ENCODE measurements at places on chromosomes 1 and 21.

- no peak for DNase-seq
These were observed 18.1 kb upstream of the TMEM9 start for GRCh38 chr1:201172326-201172725.

DNA sequence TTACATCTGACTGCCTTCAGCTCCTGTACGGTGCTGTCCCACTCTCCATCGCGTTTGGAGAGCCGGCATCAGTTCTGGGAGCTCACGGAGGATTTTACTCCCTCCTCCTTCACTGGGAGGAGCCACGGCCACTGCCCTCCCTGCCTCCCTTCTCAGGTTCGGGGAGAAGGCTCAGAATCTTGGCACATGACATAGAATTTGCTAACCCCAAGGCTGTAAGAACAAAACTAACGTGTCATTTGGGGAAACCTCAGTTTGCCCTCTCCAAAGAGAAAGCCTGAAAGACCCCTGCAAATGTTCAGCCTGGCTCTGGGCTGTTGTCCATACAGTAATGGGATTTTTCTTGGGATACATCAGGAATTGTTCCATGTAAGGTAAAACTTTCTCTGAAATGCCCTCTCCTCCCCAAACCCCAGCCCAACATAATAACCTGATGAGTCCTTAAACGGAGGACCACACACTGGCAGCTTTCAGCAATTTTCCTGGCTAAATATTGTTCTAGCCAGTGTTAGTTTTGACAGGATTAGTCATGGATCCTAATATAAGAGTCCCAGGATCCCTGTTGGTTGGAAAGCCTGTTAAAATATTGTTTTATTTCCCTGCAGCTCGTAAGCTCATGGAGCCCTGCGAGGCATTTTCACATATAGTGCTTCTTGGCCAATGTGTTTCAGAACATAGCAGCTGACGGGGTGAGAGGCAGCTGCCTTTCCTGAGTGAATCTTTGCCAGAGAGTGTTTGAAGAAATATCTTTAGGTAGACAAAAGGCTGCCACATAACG, 98.8 kb downstream of the RHOU start:
- DNase-seq, result no peak

GRCh38 chr1:115112496-115113375, 23.4 kb upstream of the TSPAN2 start:
- DNase-seq, result no peak

DNA sequence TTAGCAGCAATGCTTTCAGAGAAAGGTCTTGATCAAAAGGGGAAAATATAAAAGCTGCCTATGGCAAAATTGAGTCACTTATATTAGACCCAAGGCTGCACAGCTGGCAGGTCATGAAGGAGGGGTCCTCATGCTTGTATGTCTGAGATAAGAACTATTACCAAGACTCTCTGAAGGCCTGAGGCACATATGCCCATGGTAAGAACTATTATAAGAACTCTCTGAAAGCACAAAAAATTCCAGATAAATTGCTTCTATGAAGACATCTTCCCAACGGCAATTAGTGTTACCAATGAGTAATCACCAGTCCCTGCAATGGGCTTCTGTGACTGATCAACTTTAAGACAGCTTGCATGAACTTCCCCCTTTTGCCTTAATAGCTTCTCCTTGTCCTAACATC, 42.8 kb upstream of the LRIF1 start:
- no peak for DNase-seq

DNA sequence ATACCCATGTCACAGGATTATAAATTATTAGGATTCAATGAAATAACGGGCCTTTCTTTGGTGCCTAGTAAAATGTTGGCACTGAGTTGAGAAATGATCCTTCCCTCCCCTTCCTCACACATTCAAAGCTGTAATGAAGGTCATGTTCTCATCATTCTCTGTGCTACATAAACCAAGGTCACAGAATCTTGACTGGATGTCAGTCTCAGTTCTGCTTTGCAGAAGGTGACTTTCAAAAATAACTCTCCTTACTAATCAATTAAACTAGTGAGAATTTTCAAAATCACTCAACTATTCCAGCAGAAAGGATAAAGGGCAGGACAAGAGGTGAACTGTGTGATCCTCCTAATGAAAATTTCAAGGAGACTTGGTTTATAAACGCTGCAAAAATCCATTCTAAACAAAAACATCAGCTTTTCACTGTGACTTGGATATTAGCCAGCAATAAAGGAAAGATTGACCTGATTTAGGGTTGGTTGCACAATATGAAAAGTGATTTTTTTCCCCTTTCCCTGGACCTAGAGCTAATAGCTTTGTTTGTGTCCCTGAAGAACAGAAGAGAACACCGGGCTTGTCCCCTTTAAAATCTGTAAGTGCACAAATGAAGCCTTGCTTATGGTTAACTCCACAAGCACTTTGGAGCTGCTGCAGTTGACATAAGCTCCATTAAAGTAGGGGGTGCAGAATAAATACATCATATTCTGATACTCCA, 120.1 kb downstream of the SEC16B start:
- DNase-seq, result no peak

- no peak for DNase-seq
These were observed 308.0 kb downstream of the MATN1 start for GRCh38 chr1:30415171-30415940.

DNA sequence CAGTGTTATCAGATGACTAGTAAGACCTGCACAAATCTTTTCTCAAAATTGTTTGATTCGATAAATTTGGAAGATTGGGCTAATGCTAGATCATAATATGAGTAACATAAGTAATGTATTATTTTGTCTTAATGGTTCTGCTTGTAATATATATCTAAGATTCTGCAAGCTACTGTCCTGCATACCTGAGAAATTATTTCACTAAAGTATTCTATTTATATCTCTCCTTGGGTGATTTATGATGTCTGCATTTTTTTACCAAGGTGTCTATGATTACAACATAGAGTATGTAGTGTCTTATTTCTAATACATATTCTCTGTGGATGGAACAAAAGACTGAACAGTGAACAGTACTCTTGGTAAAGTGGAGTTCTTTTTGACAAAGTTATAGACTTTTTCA, 166.6 kb downstream of the CLEC20A start:
- no peak for DNase-seq

- DNase-seq, result no peak
These were observed 154.7 kb downstream of the PGBD5 start for GRCh38 chr1:230271300-230272035.

DNA sequence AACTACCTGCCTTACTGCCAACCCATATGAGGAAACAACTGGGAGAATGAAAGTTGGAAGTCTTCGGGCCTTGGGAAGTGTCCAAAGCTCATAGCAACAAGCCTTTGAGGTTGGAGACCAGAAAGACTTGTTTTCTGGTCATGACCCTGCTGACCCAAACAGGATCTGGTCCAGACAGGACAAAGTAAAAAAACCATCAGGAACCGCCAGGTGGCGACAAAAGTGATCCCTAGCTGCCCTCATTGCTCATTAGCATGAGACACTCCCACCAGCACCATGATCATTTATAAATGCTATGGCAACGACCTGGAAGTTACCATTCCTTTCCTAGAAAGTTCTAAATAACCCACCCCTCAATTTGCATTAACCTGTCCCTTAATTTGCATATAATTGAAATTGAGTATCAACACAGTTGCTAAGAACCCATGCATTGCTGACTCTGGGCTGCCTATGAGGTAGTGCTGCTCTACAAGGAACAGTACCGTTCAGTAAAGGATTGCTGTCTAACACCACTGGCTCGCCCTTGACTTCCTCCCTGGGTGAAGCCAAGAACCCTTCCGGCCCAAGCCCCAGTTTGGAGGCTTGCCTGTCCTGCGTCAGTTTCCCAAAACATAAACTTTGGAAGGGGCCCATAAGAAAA, 89.0 kb downstream of the URB2 start:
- no peak for DNase-seq

DNA sequence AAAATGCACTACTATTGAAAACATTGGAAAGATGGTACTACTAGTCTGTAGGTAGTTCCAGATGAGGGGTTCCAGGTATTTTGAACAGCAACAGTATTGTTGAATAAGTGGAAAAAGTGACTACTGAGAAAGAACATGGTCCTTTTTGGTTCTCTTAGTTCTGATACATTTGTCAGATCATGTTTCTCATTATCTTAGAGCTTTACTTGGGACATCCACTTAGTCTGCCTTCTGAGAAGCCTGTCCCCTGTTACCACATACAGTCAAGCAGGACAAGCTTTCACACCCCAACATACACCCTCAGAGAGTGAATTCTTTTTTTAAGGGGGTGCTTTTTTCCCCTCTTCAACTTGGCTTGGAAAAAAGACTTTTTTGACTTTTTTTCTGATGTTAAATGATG, 41.0 kb upstream of the MACF1 start:
- no peak for DNase-seq

DNA sequence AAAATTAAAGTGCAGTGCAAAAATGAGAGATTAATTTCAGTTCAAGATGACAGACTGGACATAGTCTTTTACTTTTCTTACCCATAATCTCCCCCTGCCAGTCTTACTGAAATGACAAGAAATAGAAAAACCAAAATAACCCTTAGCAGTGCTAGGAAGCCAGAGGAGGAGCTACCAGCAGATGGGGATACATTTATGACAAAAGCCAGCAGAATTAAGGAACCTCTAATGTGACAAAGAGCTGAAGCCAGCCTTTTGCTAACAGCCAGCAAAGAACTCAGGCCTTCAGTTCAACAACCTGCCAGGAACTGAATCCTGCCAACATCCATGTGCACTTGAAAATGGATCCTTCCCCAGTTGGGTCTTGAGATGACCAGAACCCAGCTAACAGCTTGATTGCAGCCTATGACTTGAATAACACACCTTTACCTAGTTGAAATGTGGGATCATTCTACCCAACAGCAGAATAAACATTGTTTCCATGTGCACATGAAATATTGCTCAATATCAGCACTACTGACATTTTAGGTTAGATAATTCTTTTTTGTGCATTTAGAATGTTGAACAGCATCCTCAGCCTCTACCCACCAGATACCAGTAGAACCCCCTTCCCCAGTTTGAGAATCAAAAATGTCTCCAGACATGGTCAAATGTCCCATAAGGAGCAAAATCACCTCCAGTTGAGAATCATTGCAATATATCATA, 7.9 kb upstream of the TRAF5 start:
- DNase-seq, result no peak

DNA sequence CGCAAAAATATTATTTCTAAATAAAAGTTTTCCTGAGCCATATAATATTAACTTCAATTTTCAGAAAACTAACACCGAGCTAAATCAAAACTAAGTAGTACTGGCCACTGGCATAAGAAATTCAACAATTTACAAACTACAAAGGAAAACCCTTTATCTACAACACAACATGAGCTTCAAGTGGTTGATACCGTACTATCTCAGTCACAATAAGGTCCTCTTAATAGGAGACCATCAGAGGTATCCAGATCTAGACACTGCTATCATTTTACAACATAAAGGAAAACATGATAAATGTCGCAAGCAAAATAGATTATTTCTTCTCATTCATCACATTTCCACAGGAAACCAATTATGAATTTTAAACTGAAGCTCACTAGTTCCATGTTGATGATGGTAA, 39.5 kb downstream of the GATAD2B start:
- DNase-seq, result no peak

DNA sequence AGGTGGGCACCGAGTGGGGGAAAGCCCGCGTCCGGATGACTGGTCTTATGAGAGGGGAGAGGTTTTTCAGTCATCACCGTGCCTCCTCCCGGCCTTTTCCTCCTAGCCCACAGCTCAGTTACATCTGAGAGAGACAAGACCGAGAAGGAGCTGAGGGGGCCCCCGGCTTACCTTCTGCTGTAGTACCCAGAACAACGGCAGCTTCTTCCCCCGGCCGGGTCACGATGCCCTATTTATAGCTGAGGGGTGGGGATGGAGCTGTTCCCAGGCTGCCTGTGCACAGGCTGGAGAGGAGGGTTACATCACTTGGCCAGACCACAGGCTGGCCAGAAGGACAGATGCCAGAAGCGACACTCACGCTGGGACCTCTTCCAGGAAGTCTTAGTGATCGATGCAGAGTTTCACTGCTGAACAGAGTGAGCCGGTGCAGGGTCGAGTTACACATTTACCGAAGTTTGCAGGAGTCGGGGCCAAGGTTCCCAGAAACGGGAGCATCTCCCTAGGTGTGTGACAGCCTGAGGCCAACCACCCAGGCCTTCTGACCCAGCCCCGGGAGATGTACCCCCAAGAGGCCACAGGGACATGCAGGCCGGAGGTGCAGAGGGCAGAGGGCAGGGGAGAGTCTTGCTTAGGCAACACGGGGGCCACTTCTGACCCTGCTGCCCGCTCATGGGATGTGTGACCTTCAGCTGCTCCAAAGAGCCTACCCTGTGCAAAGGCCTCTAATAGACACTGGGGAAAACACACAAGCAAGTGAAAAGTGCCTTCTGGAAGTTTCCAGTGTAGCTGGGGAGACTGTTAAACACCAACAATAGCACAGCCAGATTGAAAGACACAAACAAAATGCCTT, at the start of gene AGT:
Gene AGT (minus strand): TSS at position 208 of the 850 bp plus-strand sequence. CDS start 3,299 bp downstream, outside the sequence.
- no peak for DNase-seq

GRCh38 chr21:31997191-31997590, 124.4 kb downstream of the HUNK start:
- no peak for DNase-seq

- no peak for DNase-seq
These were observed 34.8 kb upstream of the LYST start for GRCh38 chr1:235901461-235901860.

DNA sequence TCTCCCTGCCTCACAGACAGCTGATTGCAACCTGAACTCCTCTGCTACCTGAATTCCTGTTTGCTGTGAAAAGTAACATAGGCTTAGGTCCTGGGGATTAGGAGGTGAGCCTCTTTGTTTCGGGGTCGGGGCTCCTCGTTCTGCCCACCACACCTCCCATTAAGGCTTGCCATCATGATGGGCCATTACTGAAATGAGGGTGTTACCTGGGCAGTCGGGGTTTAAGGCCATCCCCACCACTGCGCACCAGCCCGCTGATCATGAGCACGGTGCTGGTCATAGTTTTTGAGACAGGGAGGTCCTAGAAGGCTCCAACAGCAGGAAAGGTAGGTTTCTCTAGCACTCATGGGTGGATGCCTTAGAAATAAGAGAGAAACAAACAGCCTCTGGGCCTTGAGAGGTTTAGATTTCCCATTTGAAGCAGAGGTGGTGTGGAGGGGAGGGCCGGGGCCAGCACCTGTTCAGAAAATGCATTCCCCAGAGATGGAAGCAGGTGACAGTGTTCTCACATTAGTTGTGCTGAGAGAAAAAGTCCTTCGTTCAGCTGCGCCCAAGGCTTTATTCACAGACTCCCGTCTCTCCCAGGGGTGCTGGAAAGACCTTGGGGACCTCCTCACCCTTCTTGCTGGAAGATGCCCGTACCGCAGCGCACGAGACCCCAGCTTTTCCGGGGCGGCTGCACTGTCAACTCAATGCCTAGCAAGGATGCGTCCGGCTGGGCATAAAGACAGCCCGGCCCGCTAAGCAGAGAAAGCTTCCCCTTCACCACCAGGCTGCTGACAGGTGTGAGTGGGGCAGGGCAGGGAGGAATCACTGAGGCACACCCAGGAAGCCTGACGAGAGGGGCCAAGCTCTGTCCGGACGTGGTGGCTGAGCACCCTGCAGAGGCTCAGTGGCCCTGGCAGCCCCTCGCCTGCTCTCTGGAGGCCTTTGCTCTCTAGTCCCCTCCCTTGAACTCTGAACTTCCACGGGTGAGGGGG, 125.5 kb downstream of the PGBD5 start:
- DNase-seq, result no peak

- no peak for DNase-seq
These were observed 872 bp upstream of the PINK1 start for GRCh38 chr1:20632386-20632785.

Data from stimulated activated CD4-positive, alpha-beta T cell treated with anti-CD3 and anti-CD28 coated beads, TNF-alpha, amount 100 ng/mL, for 1 hour (primary cell).